ENCODE measurements at places on chromosomes 16 and 17.

- no peak for DNase-seq
Observed at GRCh38 chr16:85288869-85289660, 176.8 kb upstream of the CIBAR2 start.

- DNase-seq = no peak
Observed at GRCh38 chr16:78179666-78180065, 80.2 kb downstream of the WWOX start.

- DNase-seq = no peak
Observed at GRCh38 chr17:9643611-9644010, 1.7 kb upstream of the USP43 start.

GRCh38 chr16:88415713-88416323 lies 33.1 kb downstream of the ZNF469 start:
- peak; percentile 2 for DNase-seq

- no peak for DNase-seq
Observed at GRCh38 chr17:4074831-4075495, 67.9 kb downstream of the ZZEF1 start.

DNA sequence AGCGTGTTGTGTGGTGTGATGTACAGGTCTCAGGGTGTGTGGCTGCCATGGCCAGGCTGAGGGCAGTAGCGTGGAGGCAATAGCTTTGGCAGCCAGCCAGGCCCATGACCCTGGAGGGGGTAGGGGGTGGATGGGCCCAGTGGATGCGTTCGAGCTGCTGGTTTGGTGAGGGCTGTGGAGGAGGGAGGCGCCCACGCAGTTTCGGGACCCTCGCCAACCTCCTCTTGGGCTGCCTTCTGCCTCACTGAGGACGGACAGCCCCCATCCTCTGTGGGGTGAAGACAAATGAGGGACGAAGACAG lies 238.6 kb upstream of the GSE1 start:
- DNase-seq = no peak

DNA sequence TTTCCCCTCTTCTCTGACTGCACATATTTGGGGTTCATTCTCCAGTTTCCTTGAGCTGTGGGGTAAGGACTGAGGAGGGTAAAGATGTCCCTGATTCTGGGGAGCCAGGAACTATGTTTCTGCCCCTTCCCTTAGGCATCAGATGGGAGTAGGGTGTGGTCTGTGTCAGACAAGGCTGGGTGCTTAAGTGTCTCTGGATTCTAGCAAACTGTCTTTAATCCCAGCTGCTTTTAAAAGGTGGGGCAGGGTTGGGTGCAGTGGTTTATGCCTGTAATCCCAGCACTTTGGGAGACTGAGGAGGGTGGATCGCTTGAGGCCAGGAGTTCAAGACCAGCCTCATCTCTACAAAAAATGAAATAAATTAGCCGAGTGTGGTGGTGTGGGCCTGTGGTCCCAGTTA lies 13.0 kb downstream of the LASP1 start:
- DNase-seq = no peak

GRCh38 chr16:26905336-26905735 lies 161.4 kb upstream of the C16orf82 start:
- no peak for DNase-seq

- DNase-seq = no peak
Observed at GRCh38 chr17:19021622-19022083, 17.1 kb upstream of the FAM83G start.

DNA sequence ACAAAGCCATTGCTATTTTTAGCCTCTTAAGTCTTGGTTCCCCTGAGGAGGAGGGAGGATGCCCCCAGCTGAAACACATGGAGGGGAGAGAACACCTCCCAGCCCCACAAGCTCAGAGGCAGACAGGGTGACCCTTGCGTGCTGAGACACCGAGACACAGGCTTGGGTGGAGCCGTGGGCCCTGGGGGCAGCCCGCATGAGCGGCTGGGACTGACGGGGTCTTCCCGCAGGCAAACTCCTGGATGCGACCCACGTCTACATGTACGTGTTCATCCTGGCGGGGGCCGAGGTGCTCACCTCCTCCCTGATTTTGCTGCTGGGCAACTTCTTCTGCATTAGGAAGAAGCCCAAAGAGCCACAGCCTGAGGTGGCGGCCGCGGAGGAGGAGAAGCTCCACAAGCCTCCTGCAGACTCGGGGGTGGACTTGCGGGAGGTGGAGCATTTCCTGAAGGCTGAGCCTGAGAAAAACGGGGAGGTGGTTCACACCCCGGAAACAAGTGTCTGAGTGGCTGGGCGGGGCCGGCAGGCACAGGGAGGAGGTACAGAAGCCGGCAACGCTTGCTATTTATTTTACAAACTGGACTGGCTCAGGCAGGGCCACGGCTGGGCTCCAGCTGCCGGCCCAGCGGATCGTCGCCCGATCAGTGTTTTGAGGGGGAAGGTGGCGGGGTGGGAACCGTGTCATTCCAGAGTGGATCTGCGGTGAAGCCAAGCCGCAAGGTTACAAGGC lies 9.8 kb downstream of the SLC16A3 start:
- no peak for DNase-seq

GRCh38 chr16:1713331-1713730 lies 7.3 kb downstream of the MAPK8IP3 start:
- no peak for DNase-seq

GRCh38 chr17:14510136-14510535 lies 209.3 kb downstream of the HS3ST3B1 start:
- DNase-seq = no peak

DNA sequence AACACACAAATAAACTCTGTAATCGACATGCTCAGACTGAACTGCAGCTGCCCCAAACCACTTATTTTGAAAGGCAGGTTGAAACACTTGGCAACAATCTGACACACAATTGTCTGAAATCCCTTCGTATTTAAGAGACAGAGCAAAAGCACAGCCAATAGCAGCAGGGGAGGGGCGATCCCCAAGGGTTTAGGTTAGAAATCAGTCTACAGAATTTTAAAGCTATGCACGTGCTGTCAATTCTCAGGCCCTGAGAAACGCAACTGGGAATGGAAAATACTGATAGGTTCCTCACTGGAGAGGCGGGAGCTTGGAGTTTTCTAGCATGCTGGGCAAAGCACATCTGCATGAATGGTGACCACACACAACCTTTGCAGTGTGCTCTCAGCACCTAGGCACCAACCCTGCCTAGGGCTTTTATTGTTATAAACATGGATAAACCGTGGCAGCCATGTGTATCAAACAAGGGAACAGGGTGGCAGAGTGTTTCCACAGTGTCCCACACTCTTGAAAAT lies 168.0 kb downstream of the AATF start:
- DNase-seq = no peak

All from NCI-H1417 treated with DMSO at 0.1 percent for 48 hours (cell line).